ENCODE measurements at places on chromosomes 12 and 14.

GRCh38 chr12:115569345-115570068, 708.0 kb downstream of the MED13L start:
- no peak for DNase-seq

DNA sequence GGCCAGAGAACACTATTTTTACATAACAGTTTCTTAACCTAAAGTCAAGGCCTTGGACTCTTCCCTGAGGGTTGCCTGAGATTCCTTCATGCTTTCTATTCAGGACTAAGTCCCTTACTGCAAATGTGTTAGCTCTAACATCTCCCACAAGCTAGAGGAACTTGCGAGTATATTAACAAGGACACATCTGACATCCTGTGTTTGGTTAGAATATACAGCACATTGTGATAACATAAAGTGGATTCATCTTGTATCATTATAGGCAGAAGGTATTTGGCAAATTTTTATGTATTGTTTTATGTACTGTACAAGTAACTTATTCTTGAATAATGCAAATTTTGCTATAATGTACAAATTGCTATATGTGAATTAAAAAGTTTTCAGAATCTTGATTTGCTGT, 45.5 kb downstream of the SH2B3 start:
- no peak for DNase-seq

DNA sequence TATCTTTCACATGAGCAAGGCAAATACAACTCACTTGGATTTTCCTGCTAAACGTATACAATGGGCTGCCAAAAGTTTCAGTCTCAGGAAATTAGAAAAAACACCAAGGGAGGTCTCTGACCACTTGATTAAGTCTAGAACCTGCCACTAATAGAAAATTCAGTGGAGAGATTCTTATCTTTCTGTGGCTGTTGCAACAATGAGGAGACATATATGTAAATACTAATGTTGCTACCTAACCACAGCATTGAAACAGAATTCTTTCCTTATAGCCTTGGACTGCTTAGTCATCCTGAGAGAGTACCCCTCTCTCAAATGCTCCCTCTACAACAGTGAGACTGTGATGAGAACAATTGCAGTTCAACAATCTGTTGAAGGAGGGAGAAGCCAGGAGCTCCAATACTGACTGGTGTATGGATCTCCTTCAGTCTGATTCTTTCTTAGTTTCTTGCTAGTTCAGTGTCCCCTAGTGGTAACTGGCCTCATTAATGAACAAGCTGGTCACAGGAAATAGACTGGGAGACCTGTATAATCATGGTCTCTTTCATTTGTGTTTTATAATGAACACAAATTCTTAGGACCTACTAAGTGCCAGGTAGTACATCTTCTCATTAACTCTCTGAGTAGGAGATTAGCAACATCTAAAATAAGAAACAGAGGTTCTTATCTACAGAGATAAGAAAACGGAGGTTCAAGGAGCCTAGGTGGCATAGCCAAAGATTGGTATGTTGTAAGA, 164.5 kb downstream of the SLC38A4 start:
- DNase-seq, result peak; percentile 67

- DNase-seq, result no peak
These were observed 289.8 kb upstream of the RTL1 start for GRCh38 chr14:101193106-101193844.

- no peak for DNase-seq
These were observed 807 bp upstream of the SLC16A7 start for GRCh38 chr12:59594943-59595500.

- no peak for DNase-seq
These were observed 91.1 kb downstream of the USP15 start for GRCh38 chr12:62351326-62351725.
